ENCODE measurements at places on chromosomes 6 and 20.

- no peak for DNase-seq
Measured at GRCh38 chr6:13863699-13864155, 49.4 kb upstream of the MCUR1 start.

- no peak for DNase-seq
Measured at GRCh38 chr6:20572288-20572687, 38.0 kb downstream of the CDKAL1 start.

- no peak for DNase-seq
Measured at GRCh38 chr6:55925292-55925691, 49.9 kb upstream of the BMP5 start.

- DNase-seq, result no peak
Measured at GRCh38 chr6:44652547-44652946, 265.0 kb downstream of the CDC5L start.

DNA sequence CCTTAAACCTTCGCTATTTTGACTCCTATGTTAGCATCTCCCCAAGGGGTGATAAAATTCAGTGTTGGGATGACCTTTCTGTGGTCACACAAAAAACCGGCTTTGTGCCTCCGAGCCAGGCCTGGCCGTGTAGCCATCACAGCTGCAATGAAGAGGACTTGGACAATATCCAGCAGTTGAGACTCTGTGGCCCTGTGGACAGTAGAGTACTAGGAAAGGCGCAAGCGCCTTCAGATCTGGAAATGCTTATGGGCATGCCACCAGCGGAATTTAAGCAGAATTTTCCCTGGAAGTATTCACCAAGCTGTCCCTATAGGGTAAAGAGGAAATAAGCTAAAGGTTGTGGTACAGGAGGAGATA is 63.3 kb upstream of the SLC2A12 start:
- no peak for DNase-seq

DNA sequence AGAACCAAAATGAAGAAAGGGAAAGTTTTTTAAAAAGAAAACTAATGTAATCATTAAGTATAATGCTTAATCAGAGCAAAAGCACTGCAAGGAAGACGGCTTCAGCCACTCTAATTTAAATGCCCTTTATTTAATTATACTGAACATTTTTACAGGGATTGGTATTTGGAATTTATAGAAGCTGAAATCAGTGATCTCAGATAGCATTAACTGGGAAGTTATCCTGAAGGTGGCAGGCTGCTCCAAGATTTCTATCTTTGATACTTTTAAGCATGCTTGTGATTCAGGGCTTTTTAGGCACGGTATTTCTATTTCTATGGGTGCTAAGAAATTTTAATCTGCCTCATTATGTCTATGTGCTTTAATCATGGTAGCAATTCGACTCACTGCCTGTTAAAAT is 1.3 kb upstream of the NDUFAF4 start:
- DNase-seq, result no peak

DNA sequence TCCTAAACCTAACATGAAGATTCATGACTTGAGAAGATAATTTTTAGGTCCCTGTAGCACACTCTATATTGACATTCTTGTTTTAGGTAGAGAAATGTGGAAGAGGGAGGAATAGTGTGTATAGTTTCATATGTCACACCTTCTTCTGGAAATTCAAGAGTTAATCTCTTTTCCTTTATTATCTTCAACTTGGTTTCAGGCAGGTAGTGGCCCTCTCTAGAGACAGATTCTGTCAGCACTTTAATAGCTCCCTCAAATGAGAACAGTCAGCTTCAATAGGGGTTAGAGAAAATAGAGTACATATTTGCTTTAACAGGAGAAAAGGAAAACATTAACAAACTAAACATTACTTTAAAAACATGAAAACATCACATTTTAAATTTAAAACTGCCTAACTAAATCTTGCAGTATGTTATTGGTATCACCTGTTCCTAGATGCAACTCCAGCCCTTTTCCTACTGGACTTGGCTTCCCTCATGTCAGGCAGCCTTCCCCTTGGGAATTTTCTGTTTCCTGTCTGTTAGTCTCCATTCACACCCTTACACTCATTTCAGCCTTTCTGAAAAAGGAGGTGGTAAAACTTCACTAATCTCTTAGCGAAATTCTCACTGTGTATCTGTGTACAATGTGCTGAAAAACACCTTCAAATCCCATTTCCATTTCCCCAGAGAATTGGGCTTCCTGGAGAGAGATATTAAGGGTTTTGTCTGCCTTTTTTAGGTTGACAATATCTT is 192.3 kb upstream of the RNF217 start:
- DNase-seq, result no peak

All from stimulated activated CD4-positive, alpha-beta T cell treated with anti-CD3 and anti-CD28 coated beads, TNF-alpha, amount 100 ng/mL, for 48 hours (primary cell).